Cortex of kidney (tissue), 1 donor: ENCODE measurements at places on chromosomes 16 and 17.

DNA sequence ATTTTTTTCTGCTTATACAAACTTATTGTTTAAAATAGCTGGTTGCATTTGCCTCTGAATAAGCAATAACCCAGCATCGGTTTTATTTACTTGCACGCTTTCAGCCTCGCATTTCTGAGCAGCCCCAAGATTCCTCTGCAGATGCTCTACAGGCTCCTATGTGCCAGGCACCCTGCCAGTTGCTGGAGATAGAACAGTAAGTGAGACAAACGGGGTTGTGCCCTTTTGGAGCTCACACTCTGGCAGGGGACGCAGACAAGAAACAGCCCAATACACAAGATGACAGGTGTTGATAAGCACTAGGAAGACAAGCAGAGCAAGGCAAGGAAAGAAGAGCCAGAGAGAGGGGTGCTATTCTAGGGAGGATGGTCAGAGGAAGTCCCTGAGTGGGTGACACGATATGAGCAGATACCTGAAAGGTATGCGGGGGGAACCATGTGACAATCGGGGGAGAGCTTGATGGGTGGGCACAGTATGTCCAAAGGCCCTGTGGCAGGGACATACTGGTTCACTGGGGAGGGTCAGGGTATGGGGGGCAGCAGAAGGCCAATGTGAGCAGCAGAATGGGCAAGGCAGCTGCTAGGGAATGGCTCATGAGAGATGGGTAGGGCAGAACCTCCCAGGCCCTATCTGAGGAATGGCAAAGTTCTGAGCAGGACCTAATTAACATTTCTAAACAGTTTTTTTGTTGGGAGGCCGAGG is 18.7 kb upstream of the ADORA2B start:
- DNase-seq: no peak

- no peak for DNase-seq
Observed at GRCh38 chr17:57531648-57532504, 213.2 kb downstream of the CCDC182 start.

DNA sequence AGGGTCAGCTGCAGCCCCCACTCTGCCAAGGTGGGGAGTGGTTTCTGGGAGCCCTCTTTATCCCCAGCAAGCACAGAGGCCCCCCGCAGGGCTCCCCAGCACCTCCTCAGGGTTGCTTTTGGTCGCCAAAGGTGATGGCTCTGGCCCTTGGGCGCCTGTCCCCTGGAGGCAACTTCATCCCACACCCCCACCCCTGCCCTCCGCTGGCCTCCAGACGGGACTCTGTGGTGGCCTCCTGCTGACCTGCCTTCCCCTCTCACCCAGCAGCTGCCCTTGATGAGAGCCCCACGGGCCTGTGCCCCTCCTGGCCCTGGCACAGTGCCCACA is 7.8 kb upstream of the RHOT2 start:
- DNase-seq: no peak

DNA sequence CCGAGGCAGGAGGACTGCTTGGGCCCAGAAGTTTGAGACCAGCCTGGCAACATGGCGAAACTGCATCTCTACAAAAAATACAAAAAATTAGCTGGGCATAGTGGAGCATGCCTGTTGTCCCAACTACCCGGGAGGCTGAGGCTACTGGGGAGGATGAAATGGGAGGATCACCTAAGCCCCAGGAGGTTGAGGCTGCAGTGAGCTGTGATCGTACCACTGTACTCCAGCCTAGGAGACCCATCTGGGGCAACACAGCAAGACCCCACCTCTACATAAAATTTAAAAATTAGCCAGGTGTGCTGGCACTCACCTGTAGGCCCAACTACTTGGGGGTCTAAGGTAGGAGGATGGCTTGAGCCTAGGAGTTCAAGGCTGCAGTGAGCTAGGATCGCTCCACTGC is 1.8 kb downstream of the PAM16 start:
- DNase-seq: no peak

GRCh38 chr17:79395545-79395944 is 215.3 kb downstream of the RBFOX3 start:
- DNase-seq: no peak

DNA sequence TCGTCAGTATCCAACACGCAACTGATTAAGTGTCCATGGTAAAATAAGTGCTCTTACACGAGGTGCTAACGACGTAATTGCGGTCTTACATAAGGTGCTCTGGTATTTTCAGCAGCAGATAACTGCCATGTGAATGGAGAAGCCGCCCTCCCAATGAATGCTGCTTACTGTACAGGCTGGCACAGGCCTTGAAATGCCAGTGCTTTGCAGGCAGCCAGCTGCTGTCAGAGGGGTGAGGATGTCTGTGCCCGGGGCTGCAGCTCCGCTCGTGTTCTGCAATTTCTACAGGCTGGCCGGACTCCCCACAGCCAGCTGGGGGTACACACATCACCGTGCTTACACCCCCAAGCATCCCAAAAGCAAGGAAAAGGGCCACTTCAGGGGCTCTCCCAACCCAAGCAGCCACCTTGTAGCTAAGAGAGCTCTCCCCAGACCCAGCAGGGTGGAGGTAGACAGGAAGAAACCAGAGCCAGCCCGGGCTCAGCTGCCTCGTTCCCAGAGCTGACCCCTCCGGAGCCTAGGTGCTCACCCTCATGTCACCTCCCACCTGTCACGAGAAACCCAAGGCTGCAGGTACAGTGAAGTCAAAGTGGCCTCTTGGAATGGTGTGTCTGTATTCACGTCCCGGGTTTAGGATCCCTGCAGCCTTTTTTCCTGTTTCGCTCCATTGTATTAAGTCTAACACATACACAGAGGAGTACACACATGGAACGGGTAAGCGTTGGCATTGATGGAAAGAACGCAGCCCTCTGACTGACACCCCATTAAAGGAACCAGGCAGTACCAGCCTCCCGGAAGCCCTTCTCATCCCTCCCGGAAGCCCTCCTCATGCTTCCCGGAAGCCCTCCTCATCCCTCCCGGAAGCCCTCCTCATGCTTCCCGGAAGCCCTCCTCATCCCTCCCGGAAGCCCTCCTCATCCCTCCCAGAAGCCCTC is 27.2 kb upstream of the RPH3AL start:
- DNase-seq: no peak

GRCh38 chr16:48091117-48091516 is 64.7 kb downstream of the ABCC12 start:
- DNase-seq: no peak

GRCh38 chr16:89139907-89140361 is 31.6 kb upstream of the CDH15 start:
- DNase-seq: no peak

- no peak for DNase-seq
Observed at GRCh38 chr17:77320044-77320440, 179.3 kb downstream of the SEC14L1 start.

GRCh38 chr17:75404731-75405364 is 630 bp downstream of the GRB2 start:
- no peak for DNase-seq

- DNase-seq: no peak
Observed at GRCh38 chr17:61284174-61284573, 115.5 kb upstream of the TBX2 start.

GRCh38 chr16:78763821-78764440 is 664.5 kb downstream of the WWOX start:
- no peak for DNase-seq

GRCh38 chr16:86122681-86123342 is 223.8 kb downstream of the IRF8 start:
- DNase-seq: no peak

GRCh38 chr17:49631496-49631895 is 46.4 kb downstream of the SPOP start:
- DNase-seq: no peak

- DNase-seq: no peak
Observed at GRCh38 chr17:61161615-61162134, 238.0 kb upstream of the TBX2 start.

- no peak for DNase-seq
Observed at GRCh38 chr17:73841431-73842060, 197.3 kb upstream of the SDK2 start.

GRCh38 chr17:80381416-80381923 is 33.5 kb upstream of the ENDOV start:
- no peak for DNase-seq

GRCh38 chr17:82160075-82160474 is 52.6 kb downstream of the CCDC57 start:
- no peak for DNase-seq

GRCh38 chr16:66467611-66468010 is 40.5 kb downstream of the BEAN1 start:
- DNase-seq: no peak

DNA sequence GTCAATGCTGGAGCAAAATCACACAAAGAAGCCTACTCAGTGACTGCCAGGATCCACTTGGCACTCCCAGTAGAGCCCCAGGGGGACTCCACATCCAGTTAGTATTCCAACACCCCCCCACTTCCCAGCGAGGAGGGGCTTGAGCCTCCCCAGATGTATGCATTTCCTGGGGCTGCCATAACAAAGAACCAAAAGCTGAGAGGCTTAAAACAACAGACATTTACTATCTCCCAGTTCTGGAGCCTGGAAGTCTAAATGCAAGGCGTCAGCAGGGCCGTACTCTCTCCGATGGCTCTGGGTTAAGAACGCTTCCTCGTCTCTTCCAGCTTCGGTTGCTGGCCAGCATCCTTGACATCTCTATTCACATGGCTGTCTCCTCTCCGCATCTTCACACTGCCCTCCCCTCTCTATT is 23.0 kb upstream of the GNA13 start:
- DNase-seq: no peak

DNA sequence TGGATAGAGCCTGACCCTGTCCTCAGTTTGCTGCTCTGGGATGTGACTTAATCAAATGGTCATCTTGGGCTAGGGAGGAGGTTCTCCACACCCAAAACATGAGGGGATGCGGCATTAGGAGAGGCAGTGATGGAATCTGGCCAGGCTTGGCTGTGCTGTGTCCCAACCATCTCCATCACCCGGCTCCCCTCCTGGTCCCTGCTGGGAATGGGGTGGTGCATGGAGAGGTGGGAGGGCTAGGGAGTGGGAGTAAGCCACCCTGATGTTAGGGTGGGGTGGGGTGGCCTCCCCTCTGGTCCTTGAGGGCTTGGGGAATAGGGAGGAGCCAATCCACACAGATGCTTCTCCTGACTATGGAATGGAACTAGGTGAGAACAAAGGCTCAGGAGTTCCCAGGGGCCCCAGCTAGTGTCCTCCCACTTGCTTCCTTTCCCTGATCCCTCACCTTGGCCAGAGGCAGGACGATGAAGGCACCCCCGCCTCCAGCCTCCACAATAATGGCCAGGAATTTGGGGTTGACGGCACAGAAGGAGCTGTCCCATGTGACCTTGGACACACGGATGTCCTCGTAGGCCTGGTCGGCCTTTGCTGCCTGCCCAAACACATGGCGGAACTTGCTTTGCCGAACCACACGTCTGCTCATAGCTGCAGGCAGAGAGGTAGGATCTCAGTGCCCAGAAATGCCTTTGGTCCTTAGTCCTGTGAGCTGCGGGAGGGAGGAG is 1.8 kb downstream of the CORO6 start:
- DNase-seq: no peak

- no peak for DNase-seq
Observed at GRCh38 chr16:75074920-75075687, 41.5 kb downstream of the LDHD start.

GRCh38 chr16:4935241-4935855 is 1.6 kb downstream of the PPL start:
- DNase-seq: no peak
